ENCODE measurements at places on chromosomes 11 and 22. TPM values are rescaled to one million over a fixed set of nuclear protein-coding genes. Genes with fewer than 3 reads are reported as not detected.
A peak's percentile ranks its signal among the peaks of the same experiment; 100 is the strongest.

- no peak for DNase-seq
Observed at GRCh38 chr22:43015677-43016042, 711 bp upstream of the PACSIN2 start.

- DNase-seq: no peak
Observed at GRCh38 chr22:36991206-36991605, 28.0 kb downstream of the TST start.

DNA sequence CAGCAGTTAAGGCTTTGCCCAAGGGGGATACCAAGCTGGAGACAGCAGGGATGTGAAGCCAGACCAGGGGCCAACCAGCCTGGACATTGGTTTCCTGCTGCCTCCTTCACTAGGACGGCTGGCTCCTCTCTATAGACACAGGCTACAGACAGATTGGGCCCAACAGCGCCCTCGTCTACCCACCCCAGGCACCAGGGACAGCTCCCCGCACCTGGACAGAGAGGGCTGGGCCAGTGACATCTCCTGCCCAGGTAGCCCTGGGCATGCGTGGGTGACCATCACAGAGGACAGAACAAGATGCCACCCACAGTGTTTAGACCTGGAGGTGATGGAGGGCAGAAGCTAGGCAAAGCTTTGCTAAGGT, 1.2 kb downstream of the DKK3 start:
- DNase-seq: no peak

GRCh38 chr22:48635816-48636215, 1191.9 kb downstream of the BRD1 start:
- DNase-seq: peak; percentile 22

- DNase-seq: no peak
Observed at GRCh38 chr11:69080257-69080995, 31.7 kb downstream of the TPCN2 start.

- no peak for DNase-seq
Observed at GRCh38 chr11:86172894-86173293, 71.7 kb upstream of the EED start.

DNA sequence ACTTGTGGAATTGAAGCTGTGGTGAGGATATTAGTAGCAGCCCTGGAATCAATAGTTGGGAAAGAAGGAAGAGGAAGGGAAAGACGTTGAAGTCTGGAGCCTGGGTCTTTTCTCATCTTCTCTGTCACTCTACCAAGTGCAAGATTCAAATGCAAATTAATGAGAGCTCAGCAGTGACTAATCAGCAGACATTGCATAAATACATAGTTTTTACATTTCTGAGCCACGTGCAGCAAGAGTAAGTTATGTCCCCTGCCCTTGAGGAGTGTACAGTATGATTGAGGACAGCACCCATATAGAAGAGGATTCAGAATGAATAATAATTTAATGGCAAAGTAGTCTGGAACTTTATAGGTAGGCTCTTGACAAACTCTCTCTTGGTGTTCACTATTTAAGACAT, 23.8 kb downstream of the CTR9 start:
- no peak for DNase-seq

GRCh38 chr11:102989379-102990047, 34.0 kb upstream of the MMP13 start:
- no peak for DNase-seq

DNA sequence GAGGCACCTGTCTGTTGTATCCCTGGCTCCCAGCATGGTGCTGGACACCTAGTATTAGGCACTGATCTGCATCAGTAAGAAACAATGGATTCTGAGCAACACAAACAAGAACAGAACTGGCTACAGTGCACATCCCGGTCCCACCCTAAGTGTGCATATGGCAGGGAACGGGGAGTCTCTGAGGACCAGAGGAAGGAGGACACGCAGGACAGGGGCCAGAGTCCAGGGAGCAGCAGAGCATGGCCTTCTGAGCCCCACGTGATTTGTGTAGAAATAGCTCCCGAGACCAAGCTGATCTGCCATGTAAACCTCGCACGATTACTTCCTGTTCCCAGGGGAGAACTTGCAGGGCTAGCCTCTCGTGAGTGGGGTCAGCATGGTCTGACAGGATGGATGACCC, 12.7 kb upstream of the SNX32 start:
- no peak for DNase-seq

DNA sequence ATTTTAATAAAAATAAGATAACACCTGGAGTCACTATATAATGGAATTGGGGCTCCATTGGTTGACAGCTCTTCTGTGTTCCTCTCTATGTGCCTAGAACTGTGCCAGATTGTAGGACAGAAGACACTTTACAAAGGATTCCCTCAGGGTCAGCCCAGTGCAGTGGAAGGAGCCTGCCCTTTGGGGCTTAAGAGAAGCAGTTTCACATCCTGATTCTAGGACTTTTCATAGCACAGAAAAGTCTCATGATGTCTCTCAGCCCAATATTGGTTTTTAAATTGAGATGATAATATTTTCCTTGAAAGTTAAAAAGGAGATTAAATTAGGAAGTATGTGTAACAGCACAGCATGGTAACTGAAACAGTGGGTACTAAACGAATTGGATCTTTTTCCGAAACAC, 7.1 kb downstream of the PLAAT4 start:
- DNase-seq: no peak

- no peak for DNase-seq
Observed at GRCh38 chr11:115304774-115305472, 199.3 kb downstream of the CADM1 start.

DNA sequence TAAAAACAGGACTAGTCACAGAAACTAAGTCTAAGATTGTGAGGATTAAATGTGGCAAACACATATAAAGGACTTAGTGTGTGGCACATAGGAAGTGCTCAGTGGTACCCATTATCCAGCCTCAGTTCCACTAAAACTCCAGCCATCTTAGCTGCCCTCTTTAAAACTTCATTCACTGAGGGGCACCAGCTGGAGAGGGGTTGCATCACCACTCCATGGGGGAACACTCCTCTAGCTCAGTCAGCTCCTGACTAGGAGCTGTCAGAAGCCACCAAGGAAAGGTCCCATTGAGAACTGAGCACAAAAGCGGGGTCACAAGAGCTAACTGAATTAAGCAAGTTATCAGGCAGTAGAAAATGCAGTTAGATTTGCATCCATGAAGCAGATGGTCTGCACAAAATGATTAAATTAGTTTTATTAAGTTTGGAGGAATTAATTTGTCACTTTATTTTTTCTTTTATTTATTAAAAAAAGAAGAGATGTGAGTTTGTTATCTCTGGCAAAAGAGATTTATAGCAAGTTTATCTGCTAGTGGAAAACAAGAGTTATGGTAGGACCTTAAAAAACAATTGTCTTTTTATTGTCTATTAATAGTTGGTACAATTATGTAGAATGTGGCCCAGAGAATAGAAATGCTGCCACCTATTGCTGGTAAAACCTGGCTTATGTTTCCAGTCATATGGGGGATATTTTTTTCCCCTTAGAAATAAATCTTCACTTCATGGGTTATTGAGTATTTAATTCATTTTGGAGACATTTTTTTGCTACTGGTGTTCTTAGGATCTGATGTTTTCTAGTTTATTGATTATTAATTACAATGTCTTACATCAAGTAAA, 95.7 kb downstream of the NAV2 start:
- no peak for DNase-seq

GRCh38 chr11:17412488-17413180, 24.2 kb upstream of the KCNJ11 start:
- DNase-seq: no peak

DNA sequence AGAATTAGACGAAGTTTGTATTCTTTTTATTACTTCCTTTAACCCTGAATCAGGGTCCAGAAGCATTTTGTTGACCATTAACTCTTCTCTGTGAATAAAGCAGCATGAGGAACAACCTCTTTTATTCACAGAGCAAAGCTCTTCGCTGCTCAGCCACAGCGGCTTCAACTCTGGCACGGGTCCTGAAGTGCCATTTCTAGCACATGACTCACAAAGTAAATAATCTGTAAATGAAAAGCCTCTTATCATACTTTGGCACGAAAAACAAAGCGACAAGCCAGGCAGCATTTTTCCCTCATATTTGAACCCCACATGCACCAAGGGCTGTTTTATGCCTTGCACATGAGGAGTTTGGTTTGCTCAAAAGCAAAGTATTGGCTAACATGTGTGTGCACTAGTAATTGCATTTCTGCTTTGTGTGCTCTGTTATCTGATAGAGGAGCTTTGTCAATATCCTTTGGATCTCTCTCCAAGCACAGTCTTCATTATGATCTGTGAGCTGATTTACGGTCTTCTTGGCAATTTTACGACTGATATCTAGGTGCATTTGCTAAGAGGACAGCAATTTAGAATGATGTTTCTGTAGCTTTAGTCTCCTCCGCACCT, 33.0 kb upstream of the APOBEC3A start:
- peak; percentile 82 for DNase-seq

DNA sequence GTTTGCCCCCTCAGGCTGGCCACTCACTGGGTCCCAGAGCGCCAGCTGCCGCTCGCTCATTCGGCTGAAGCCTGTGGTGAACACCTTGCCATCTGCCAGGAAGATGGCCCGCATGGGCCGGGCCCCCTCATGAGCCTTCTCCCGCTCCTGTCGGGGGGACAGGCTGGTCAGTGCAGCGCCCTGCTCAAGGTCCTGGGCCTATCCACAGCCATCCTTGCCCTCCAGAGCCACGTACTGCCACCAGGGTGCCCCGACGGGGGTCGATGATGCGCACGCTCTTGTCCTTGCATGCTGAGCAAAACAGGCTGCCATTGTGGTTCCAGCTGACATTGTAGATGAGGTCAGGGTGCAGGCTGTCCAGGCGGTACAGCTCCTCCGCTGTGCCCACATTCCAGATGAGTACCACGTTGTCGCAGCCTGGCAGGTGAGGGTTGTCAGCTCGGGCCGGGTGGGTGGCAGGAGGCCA, 2.1 kb downstream of the CORO1B start:
- no peak for DNase-seq

GRCh38 chr11:79147731-79148130, 293.1 kb downstream of the TENM4 start:
- DNase-seq: no peak

- no peak for DNase-seq
Observed at GRCh38 chr11:77444261-77444660, 29.6 kb downstream of the PAK1 start.

DNA sequence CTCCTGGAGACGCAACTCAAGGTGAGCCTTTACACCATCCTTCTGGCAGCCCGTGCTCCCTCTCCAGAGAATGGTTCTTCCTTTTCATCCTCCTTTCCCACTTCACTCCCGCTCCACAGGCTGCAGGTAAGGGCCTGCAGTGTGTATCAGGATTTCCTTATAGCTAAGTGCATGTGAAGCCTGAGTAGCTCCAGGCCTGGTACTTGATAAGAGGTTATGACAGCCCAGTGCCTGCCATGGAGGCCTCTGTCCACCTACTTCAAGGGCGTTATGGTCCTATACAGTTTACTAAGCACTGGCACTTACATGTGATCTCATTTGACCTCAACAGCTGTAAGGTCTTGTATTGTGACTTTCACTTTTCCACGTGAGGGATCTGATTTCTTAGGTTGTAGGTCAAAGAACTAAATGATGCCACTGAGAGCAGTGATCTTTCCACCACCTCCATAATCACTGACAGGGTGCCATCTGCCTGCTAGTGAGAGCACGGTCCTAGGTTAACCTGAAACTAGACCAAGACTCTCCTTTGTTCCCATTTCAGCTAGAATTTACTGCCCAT, 18.1 kb downstream of the SSH3 start:
- no peak for DNase-seq

- no peak for DNase-seq
Observed at GRCh38 chr11:115682888-115683287, 178.7 kb upstream of the CADM1 start.

GRCh38 chr11:125164091-125164421, 495 bp upstream of the PKNOX2 start:
- DNase-seq: no peak

DNA sequence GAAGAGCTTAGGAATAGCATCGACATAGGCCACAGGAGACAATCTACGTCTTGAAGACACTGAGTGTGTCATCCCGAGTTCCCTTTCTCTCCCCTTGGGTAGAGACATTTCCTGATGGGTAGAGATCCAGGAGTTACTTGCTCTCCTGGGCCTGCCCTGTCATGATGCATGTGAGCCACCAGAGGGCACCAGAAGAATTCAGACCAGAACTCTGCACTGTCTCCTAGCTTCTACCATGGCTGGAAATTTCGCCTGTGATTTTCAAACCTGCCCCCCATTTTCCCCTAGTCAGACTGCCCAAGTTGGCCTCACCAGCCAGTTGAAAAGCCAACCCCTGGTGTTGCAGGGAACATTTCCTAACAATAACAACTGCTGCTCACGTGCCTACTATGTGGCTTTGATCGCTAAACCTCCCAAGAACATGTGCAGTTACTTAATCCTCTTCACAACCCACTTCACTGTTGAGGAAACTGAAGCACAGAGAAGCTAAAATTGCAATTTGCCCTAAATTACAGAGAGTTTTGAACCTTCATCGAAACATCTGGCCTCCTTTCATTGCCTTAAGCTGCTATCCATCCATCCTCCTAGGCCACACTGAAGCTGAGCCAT, 47.2 kb downstream of the C11orf58 start:
- peak; percentile 80 for DNase-seq

- DNase-seq: no peak
Observed at GRCh38 chr22:31730344-31730711, 19.6 kb downstream of the PRR14L start.

NAV2 gene
- 25.7 TPM for total RNA-seq

OR5P2 gene
- total RNA-seq: not detected

CD248 gene
- 24.5 TPM for total RNA-seq

CTSF gene
- total RNA-seq: 29.0 TPM

OR8G5 gene
- not detected for total RNA-seq

SLC29A2 gene
- 10.1 TPM for total RNA-seq

GLYATL2 gene
- 0.89 TPM for total RNA-seq

ADAMTS8 gene
- 5.3 TPM for total RNA-seq

YPEL4 gene
- total RNA-seq: 0.53 TPM

GLB1L2 gene
- total RNA-seq: 0.31 TPM

P2RX3 gene
- total RNA-seq: 1.5 TPM

DERL3 gene
- total RNA-seq: 0.62 TPM

Data from muscle of leg (tissue), 16 donors.